GDM1 (cell line): ENCODE measurements at places on chromosomes 1 and 21.
A peak's percentile ranks its signal among the peaks of the same experiment; 100 is the strongest.

GRCh38 chr21:17708522-17709265, 96.0 kb upstream of the BTG3 start:
- DNase-seq, result no peak

DNA sequence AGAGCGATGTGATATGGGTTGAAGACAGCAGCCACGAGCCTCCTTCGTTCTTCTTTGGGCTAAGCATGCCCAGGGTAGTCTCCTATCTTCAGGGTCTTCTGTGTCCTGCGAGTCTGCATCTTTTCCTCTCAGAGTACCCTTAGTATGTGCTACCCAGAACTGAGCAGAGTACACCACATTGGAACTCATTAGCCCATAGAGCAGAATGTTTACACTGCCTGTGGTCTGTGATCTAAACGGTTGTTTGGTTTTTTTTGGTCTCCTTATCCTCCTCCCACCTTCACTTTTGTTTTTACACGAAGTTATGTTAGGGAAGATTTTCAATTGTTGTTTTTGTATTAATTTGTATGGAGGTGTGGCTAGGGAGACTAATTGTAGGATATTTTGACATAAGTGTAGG, 126.4 kb downstream of the NEK7 start:
- no peak for DNase-seq

GRCh38 chr1:67690018-67690363, 5.0 kb downstream of the GADD45A start:
- DNase-seq, result no peak

- no peak for DNase-seq
Measured at GRCh38 chr21:41660748-41661147, 106.1 kb downstream of the RIPK4 start.

GRCh38 chr1:203756036-203756435, 8.9 kb upstream of the LAX1 start:
- DNase-seq, result no peak

- DNase-seq, result no peak
Measured at GRCh38 chr21:46153247-46154154, 1.9 kb downstream of the FTCD start.

- peak; percentile 58 for DNase-seq
Measured at GRCh38 chr1:64006276-64007051, 197.0 kb upstream of the UBE2U start.

- DNase-seq, result no peak
Measured at GRCh38 chr1:227299688-227300087, 18.6 kb downstream of the CDC42BPA start.

DNA sequence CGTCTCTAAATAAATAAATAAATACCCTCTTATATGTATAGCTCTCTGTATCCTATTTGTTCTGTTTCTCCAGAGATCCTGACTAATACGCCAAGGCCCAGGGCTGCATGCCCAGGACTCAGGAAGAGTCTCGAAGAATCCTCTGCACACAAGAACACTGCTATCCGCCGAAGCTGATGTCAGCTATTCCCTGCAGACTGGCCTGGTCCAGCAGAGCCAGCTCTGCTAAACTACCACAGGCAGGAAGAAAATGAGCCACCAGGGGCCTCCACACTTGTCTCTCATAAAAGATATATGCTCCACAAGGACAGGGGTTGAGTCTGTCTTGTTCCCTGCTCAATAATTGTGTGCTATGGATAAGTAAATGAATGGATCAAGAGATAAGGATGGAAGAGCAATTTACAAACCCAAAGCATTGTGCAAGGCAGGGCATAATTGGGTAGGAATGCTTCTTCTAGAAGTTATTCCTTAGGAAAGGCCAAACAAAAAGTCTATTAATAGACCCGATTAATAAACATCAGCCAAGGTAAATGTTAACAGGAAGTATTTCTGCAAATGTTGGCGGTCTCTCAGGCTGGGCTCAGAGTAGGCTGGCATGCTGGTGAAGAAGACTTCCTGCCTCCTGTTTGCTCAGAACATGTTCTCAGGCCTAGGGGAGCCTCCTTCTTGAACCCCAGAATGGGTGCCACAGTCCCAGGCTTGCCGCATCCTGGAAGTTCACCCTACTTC, 26.3 kb upstream of the MAN1C1 start:
- DNase-seq, result no peak

DNA sequence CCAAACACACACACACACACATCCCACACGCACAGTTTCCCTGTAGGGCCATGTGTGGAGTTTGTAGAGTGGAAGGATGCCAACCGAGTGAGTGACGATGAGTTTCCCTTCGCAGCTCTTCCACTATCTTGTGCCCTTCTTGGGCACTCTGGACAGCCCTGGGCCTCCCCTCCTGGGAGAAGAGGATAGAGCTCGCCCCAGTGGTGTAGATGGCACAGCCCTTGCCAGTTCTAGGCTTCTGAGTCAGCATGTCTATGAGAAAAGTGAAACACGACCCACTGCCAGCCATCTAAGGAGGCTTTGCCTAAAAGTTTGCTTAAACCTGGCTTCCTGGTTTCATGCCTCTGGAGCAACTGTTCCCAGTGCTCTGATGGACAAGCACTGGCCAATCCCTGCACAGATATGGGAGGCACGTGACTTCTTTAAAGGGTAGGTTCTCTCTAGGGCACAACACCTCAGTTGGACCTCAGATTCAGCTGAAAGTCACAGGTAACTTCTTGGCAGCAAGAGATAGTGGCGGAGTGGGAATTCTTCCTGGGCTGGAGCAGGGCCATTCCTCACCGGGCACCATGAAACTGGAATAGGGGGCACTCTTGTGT, 195.9 kb upstream of the GALNT2 start:
- no peak for DNase-seq

- DNase-seq, result no peak
Measured at GRCh38 chr1:218357211-218357892, 12.2 kb downstream of the TGFB2 start.

DNA sequence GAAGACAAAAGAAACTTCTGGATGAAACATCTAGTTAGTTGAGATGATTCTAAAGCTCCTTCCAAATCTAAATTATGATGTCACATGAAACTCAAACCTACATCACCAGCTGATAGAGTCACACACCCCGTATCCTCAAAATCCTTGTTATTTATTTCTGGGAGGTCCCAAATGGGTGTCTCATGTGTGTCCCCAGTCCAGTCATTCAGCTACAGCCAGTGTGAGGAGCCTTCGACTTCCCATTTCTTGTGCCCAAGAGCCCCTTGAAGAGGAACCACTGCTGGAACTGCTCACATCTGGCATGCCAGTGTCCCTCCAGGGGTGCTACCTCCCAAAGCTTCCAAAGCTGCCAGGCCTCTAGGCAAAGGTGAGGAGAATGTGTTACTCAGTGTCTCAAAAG, 32.5 kb upstream of the KCNA3 start:
- no peak for DNase-seq

DNA sequence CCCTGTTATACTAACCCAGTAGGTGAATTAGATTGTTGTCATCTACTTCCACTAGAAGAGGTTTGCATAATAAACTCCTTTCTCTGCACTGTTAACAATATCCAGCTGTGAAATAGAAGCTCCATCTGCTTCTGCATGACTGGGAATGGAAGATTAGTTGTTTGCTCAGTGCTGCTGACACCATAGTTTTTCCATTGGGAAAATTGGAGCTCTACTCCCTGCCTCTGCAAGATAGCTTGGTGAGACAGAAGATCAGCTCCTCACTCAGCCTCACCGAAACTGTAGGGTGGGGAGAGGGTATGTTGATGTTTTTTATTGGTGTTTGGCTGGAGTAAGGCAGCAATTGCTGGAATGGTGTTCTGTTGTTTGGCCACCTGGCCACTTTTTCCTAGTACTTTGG, 331.6 kb upstream of the ADAMTS5 start:
- DNase-seq, result no peak

- DNase-seq, result no peak
Measured at GRCh38 chr1:224820341-224820740, 109.1 kb upstream of the DNAH14 start.

GRCh38 chr1:11984121-11984520, 3.9 kb downstream of the MFN2 start:
- no peak for DNase-seq

DNA sequence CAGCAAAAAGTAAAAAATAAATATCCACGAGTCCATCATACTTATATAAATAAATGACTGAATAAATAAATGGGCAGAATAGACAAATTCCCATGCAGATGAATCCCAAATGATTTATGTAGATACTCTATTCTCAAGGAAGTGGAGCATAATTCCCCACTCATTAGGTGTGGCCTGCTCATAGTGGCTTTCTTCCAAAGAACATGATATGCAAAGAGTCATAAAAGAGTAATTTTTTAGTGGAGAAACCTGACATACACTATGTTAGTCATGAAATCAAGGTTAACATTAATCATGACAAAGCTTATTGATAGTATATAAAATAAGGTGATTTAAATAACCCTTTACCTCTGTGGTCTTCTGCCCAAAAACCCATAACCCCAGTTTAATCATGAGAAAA, 298.9 kb downstream of the DPYD start:
- DNase-seq, result no peak

DNA sequence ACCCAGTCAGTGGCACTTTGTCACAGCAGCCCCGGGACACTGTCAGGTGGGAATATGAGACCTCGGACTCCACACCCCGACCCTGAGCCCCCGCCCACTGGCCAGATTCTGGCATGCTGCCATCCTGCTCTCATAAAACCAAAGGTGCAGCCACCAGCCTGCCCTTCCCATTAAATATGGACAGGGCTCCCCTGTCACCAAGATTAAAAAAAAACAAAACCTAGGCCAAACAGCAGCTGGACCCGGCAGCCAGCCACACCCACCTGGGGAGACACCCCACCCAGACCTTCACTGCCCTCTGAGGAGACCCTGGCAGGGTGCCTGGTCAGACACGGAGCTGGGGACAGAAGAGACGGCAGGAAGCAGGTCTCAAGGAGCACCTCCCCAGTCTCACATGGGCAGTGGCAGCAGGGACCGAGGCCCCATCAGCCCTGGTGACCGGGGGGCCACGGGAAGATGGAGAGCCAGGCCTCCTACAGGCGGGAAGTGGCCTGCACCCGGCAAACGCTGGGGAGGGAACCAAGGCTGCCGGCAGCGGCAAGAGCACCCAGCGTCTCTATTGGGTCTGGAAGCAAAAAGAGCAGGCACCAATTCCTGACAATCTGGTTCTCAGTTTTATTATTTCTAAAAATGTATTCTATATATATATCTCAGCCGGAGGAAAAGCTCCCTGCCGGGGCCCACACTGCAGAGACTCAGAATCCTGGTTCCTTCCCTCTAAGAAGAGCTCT, 61.9 kb downstream of the ACOT7 start:
- no peak for DNase-seq

- no peak for DNase-seq
Measured at GRCh38 chr21:45411810-45412206, 6.8 kb downstream of the COL18A1 start.

- peak; percentile 10 for DNase-seq
Measured at GRCh38 chr1:172742599-172743500, 83.9 kb downstream of the FASLG start.

GRCh38 chr1:223250632-223251015, 107.6 kb upstream of the TLR5 start:
- no peak for DNase-seq

DNA sequence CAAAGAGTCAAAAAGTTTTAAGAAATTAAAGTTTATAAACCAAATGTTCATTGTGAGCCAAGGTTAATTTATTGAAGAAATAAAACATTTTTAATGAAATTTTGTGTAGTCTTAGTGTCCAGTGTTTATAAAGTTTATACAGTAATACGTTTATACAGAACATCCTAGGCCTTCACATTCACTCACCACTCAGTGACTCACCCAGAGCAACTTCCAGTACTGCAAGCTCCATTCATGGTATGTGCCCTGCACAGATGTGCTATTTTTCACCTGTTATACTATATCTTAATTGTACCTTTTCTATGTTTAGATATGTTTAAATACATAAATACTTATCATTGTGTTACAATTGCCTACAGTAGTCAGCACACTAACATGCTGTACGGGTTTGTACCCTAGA, 33.6 kb downstream of the TYW3 start:
- no peak for DNase-seq

GRCh38 chr1:11478571-11479374, at the start of gene DISP3:
DISP3 (plus strand) TSS chr1:11479155; CDS start chr1:11500993, 21,838 bp downstream.
- DNase-seq, result peak; percentile 40

DNA sequence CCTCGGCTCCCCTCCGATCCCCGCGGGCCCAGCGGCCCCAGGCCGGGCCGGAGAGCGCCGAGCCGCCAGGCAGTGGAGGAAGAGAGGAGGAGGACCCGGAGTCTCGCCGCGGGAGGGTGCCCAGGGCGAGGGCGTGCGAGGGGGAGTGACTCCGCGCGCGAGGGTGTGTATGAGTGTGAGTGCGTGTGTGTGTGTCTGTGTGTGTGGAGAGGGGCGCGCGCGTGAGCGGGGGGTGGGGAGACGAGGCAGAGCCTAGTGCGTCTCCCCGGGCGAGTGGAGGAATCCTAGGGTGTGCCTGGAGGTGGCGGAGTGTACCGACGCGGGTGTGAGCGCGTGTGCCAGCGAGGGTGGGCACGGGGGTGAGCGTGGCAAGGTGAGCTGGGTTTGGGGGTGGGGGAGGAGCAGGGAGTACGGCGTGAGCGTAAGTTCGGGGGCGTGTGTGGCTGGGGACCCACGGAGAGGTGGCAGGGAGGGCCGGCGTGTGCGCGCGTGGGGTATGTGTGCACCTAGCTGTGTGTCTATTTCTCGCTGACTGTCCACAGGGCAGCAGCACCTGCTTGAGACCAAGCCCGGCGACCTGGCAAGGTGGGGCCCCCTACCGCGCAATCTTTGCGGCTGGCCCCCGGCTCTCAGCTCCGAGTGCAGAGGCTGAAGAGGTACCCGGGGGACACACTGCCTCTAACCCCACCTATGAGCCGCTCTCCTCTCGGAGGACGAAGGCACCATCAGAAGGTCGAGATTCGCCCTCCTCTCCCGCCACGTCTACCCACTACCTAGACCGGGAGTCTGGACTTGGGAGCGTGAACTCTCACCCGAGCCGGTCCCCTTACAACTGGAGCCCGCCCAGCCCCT, 784 bp upstream of the KCND3 start:
- DNase-seq, result no peak

DNA sequence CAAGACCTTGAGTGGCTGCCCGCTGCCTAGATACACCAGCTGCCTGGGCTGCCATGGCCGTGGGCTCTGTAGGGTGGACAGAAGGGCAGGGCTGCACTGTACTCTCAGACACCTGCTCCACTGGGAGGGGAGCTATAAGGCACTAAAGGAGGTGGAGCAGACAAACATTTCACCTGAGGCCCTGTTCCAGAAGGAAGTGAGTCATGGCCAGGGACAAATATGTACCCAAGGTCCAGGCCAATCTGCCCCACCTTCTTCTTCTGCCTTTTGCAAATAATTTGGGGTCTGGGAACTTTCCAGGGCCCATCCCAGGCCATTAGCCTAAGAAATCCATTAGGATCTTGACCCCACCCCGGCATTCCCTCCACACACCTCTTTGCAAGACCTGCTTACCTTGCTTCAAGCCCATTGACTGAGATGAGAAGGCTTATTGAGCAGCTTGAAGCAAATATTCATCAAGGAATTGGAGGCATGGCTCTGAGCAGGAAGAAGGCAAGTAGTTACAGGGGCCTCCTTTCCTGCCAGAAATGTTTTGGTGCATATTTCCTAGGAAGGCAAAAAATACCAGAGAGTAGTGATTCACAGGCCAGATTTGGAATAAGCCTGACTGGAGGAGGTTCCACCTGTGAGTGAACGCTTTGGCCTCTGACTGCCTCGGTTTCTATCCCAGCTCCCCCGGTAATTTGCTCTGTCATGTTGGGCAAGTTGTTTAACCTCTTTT, at the start of gene CAPN8:
Gene CAPN8 (minus strand): TSS at position 110 of the 721 bp plus-strand sequence. CDS start 55 bp downstream, at position 55.
- DNase-seq, result no peak
